Activated CD4-positive, alpha-beta T cell treated with anti-CD3 and anti-CD28 coated beads, Interleukin-2, Interleukin-4, amounts not matched to agents 100 ng/mL and 50 ng/mL, durations not matched to agents 16 hours and 8 hours (primary cell): ENCODE measurements at places on chromosomes 2 and 18.
A peak's percentile ranks its signal among the peaks of the same experiment; 100 is the strongest.

DNA sequence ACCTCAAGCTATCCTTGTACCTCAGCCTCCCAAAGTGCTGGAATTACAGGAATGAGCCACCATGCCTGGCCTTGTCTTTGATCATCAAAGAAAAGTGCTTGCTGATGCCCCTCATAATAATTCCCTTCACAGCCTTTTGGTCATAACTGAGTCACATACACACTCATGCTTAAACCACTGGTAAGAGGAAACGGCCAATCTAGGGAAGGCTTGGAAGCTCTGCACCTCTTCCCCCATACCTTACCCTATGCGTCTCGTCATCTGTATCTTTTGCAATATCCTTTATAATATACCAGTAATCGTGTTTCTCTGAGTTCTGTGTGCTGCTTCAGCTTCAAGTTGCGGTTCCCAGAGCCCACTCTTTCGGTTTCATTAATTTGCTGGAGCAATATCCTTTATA lies 4.8 kb upstream of the RNF138 start:
- no peak for DNase-seq

DNA sequence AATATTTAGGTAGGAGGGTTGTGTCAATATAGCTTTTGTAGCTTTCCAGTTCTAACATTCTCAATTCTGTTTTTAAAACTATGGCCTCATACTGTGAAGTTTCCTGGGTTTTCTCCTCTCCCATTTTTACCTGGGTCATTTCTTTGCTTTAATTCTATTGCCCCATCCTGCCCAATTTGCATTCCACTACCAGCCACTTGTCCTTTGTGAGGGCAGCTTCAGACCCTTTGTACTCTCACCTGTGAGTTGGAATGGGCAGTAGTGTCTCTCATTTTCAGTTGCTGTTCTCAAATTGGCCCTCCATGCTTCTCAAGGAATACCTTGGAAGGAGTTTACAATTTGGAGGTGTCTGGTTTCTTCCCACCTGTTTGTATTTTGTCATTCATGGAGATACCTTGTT lies 108.4 kb downstream of the CAMKMT start:
- no peak for DNase-seq

DNA sequence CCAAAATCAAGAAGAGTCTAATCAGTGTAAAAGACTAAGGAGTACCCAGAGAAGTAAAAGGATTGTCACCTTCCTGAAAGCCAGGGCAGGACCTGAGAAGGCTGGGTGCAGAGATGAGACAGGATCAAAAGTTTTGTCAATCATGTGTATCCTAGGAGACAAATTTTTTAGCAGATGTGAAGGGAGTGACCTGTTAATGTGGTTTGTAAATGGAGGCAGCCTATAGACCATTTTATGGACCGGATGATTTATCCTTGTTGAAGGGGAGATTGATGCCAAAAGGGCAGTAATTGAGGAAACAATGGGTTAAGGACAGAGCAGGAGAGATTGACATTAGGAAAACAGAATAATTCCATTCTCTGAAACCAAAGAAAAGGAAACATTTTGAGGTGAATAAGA lies 813 bp downstream of the NDC80 start:
- DNase-seq = peak; percentile 25

GRCh38 chr18:23277399-23277798 lies 142.1 kb downstream of the CABLES1 start:
- DNase-seq = no peak

GRCh38 chr2:218400930-218401881 lies 1.5 kb downstream of the CTDSP1 start:
- no peak for DNase-seq

DNA sequence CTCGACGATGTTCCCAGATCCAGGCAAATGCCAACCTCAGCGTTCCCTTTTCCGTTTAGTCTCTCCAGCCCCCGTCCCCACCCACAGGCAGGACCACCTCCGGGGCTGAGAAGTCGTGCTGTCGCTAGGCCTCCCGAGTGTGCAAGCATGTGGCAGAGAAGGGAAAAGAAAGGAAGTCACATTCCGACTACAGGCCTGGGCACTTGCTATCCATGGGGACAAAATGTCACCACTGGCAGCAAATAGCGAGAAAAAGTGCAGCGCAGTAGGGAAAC lies 420 bp downstream of the PIGN start:
- no peak for DNase-seq

GRCh38 chr2:190481339-190481738 lies 53.2 kb downstream of the NEMP2 start:
- no peak for DNase-seq

DNA sequence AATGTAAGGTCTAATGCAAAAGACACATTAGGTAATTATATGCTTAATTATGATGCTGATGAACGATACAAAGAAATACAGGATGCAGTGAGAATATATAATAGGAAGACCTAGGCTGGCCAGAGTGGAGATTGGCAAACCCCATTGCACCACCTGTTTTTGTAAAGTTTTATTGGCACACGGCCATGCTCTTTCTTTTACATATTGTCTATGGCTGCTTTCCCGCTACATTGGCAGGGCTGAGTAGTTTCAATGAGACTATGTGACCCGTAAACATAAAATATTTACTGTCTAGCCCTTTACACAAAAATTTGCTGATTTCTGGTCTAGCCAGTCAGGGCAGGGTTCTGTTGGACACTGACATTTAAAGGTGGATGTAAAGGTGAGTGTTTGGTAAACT lies 5.4 kb downstream of the SEC11C start:
- DNase-seq = no peak

GRCh38 chr2:95020275-95021022 lies 5.1 kb upstream of the MAL start:
- no peak for DNase-seq
